Spinal cord (tissue), 10 donors: ENCODE measurements at places on chromosomes 12 and 14. TPM values are rescaled to one million over a fixed set of nuclear protein-coding genes. Genes with fewer than 3 reads are reported as not detected.

DNA sequence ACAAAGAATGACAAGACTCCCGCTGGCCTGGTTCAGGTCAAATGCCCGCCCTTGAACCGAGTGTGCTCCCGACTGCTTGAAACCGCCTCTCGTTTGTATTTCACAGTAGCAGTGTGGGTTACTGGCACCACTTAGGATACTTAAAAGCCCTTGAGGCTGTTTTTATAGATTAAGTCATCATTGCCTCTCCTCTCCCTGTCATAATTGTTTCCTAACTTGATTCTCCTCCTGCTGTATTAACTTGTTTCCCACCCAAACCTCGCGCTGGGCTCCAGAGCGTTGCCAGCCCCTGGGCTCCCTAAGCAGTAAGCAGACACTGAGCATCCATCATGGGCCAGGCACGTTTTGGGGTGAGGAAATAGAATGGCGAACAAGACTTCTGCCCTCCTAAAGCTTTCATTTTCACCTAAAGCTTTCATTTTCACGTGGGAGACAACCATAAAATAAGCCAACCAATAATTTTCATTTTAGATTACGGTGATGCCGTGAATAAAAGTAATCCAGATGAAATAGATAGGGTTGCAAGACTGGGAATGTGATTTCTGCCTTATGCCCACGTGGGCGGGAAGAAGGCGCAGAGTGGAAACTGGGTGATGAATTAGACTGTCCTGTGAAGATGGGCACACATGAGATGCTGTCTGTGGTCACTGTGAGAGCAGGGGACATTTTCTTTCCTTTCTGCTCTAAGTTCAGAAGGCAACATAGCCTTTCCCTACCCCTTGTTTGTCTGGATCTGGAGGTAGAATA is 97.5 kb downstream of the PPP2R5C start:
- no peak for DNase-seq

GRCh38 chr14:24123424-24124417 is 6.7 kb upstream of the FITM1 start:
- no peak for DNase-seq

DNA sequence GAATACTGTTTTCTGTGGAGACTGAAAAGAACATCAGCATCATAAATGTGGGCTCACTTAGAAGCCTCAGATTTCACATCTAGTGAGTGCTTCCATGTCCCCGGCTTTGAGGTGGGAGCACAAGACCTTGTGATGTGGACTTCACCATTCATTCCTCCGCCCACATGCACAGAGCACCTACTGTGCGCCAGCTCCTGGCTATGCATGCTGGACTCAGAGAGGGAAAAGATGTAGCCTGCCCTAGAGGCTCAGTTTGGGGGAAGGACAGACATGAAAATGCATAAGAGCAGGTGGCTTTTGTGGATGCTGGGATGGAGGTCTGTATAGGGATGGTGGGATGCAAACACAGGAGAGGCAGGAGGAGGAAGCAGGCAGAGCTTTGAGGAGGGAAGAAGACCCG is 65.0 kb downstream of the SERPINA3 start:
- DNase-seq, result no peak

- DNase-seq, result no peak
Measured at GRCh38 chr14:90440592-90440991, 43.8 kb downstream of the CALM1 start.

AQP2 gene
- not detected for total RNA-seq

HSPA2 gene
- total RNA-seq, result 41.5 TPM

GRCh38 chr12:91040096-91040755 is 17.6 kb downstream of the KERA start:
- DNase-seq, result no peak

TRMT5 gene
- total RNA-seq, result 21.6 TPM

DNA sequence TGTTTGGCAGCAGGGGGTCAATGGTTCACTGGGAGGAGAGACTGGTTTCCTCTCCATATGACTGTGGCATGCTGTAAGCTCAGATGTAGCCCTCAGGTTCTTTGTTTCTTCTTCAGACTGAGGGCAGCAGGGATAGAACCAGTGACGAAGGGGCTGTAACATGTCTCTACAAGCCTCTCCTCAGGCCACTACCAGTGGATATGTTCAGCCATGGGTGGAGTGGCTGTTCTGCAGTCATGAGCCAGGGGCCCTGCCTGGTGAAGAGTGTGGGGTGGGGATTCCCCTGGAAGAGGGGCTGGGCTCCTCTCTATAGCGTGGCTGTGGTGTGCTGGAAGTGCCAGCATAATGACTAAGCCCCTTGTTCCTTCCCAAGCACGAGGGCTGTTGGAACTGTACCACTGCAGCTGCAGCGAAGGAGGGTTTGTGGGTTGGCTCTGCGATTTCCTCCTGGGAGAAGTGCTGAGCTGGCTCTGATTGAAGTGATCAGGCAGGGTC is 55.8 kb downstream of the CMAS start:
- no peak for DNase-seq

DNA sequence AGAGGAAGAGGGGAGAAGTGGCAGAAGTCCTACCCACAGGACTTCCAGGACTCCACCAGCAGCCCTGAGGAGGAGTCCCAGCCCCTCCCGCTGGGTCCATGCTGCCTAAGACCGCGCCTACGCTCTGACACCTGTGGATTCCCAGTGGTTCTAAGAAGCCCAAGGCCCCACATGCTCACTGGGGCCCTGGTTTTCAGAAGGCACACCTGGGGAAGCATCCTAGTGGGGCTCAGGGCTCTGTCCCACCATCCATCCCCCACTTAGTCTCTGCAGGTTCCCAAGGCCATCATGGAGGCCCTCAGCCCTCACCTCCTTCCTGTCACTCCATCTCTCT is 32.6 kb downstream of the ACTN1 start:
- DNase-seq, result no peak

GRCh38 chr12:9740106-9740750 is 7.3 kb upstream of the CLECL1 start:
- DNase-seq, result no peak

LRP1-AS gene
- not detected for total RNA-seq
